Astrocyte of the spinal cord (primary cell): ENCODE measurements at places on chromosomes 2 and 18.

- DNase-seq: no peak
Observed at GRCh38 chr18:76484749-76485387, 10.2 kb downstream of the ZNF516 start.

GRCh38 chr2:19902216-19902740, 495 bp upstream of the TTC32 start:
- no peak for DNase-seq

GRCh38 chr2:27255187-27255586, 7.7 kb downstream of the SLC30A3 start:
- no peak for DNase-seq

DNA sequence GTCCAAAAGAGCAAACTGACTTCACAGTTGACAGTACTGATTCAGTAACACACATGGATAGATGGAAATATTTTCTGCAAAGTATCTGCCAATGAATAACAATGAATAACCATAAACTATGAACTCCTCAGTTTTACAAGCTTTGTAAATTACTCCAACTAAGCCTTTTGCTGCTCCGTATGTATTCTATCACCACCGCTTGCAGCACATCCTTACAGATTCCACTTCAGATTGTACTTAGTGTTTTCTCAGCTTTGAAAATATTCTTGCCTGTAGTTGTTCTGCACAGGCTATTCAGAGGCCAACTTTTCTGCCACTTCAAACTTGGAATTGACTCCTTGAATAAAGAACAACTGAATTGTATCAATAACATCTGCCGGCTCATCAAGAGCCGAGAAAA, 36.2 kb downstream of the TLK1 start:
- no peak for DNase-seq

- DNase-seq: peak; percentile 65
Observed at GRCh38 chr18:9771261-9771976, 63.3 kb downstream of the RAB31 start.

- DNase-seq: peak; percentile 83
Observed at GRCh38 chr18:5463390-5463789, 80.4 kb downstream of the EPB41L3 start.

DNA sequence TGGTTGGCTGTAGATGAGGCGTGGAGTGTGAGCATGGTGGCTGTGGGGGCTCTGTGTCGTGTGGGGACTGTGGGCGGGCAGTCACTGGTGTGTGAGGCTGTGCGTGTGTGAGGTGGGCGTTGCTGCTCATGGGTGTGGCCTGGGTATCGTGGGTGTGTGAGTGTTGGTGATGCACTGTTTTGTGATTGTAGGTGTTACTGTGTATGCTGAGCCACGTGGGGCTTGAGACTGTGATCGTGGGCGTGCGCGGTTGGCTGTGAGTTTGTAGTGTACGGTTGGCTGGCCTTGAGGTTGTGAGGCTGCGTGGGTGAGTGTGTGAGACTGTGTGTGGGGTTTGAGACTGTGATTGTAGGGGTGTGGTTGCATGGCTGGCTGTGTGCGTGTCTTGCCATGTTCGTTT, 8.5 kb downstream of the INHBB start:
- DNase-seq: no peak

DNA sequence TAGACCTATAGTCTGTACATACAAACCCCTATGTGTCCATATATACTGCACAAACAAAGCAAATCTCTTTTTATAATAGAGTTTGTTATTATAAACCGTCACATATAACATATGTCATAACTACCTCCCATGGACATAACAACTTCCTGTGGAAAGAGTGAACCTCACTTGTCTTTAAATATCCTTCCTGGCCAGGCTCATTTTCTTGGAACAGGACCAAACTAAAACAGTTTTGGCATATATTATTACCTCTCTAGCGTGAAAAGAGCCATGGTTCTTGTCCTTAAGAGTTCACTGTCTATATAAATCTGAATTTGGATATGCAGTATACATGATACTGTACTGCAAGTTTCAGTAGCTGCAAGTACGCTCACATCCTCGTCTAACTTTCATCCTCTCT, 28.3 kb upstream of the DNAJC27 start:
- no peak for DNase-seq

DNA sequence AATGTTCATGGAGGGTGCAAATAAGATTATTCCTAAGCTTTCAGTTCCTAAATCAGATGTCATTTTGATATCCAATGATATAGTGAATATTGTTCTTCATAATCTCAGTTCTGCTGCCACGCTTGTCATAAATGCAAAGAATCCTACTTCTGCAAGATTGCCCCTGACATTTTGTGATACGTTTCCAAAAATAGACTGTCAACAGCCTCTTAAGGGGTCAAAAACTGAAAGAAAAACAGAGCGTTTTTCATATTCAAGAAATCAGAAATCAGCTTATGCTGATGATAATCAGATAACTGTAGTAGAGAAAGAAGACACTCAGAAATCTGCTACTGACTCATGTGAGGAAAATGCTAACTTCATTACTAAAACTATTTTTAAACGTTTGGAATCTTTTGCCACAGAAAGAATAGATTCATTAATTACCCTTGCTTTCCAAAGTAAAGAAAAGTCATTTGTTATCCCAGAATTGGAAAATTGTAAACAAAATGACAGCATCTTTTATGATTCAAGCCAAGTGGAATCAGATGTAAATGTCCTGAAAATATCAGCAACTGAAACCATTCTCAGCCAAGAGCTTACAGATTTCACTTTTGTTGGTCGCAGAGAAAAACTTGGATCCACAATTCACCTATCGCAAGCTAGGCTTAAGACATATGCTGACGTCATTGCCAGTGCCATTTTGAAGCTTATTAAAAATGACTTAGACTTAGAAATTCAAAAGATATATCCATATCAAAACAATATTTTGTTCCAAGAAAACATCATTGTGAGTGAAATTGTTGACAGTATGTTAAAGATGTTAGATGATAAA, 55.1 kb downstream of the FSIP2 start:
- no peak for DNase-seq
